ENCODE measurements at places on chromosomes 12 and 14.

- DNase-seq, result no peak
These were observed 21.9 kb upstream of the PTGR2 start for GRCh38 chr14:73829526-73830431.

- no peak for DNase-seq
These were observed 2.9 kb downstream of the MAP1LC3B2 start for GRCh38 chr12:116562090-116562489.

GRCh38 chr14:77024171-77024691 lies 4.3 kb downstream of the IRF2BPL start:
- DNase-seq, result no peak

- no peak for DNase-seq
These were observed 163.4 kb downstream of the SAMD4A start for GRCh38 chr14:54730156-54730961.

DNA sequence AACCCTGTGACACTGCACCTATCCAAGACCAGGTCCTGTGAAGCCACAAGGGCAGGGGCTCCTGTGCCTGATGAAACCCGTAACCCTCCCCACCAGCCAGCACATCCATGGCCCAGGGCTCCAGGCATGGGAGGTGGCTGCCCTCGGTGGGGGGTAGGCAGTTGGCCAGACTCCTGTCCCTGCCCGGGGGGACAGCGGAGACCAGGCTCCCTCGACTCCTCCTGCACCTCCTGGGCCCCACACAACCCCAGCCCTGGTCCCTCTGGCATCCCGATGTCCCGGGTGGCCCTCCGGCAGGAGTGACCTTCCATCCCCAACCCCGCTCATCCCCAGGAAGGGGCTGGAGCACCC lies 11.4 kb downstream of the AKT1 start:
- no peak for DNase-seq

DNA sequence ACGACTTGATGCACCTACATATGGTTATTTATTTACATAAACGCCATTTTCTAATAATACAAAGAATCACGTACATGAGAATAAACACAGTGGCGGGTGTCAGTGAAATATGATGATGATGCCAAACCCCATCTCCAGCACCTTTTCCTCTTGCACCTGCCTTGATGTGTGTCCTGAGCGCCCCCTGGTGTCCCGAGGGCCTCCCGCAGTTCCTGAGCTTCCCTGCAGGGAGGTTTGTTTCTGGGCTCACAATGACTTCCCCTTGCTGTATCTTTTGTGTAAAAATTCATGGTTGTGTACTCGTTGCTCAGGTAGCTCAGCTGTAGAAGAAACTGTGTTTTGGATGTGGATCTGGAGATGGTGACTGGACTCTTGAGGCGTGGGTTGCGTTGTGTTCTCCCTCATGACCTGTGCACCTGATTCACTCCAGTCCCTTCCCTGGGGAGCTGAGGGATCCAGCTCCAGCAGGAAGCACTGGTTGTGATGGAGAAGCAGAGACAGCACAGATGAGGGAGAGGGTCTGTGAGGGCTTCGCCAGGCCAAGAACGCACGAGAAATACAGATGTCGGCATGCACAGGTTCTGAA lies 1037.8 kb downstream of the TMEM121 start:
- DNase-seq, result no peak
